Non-pigmented ciliary epithelial cell (primary cell): ENCODE measurements at places on chromosomes 3 and 15.

DNA sequence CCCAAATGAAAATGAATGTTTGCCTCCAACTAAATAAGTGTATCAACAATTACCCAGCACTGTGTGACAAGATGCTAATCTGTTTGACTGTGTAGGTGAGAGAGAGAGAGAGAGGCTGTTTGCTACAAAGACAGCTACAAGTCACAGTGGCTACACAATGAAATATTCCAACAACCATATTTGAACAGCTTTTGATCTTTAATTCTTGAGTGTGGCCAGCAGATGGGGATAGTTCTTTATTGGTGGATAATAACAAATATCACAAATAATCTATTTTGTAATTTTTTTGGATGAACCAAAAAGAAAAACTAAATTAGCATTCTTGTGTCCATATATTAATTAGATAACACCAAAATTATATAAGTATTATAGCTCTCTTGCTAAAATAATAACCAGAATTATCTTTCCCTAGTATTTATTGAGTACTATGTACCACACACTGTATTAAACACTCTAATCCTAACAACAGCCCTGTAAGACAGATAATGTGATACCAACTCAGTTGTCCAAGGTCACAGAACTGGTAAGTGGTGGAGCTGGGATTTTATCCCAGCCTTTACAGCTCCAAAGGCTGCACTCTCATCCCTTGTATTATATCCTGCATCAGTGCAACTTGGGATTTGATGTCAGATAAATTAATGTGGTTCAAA is 61.9 kb upstream of the C3orf80 start:
- no peak for DNase-seq

- DNase-seq: no peak
These were observed 9.5 kb downstream of the RUVBL1 start for GRCh38 chr3:128113817-128114794.

DNA sequence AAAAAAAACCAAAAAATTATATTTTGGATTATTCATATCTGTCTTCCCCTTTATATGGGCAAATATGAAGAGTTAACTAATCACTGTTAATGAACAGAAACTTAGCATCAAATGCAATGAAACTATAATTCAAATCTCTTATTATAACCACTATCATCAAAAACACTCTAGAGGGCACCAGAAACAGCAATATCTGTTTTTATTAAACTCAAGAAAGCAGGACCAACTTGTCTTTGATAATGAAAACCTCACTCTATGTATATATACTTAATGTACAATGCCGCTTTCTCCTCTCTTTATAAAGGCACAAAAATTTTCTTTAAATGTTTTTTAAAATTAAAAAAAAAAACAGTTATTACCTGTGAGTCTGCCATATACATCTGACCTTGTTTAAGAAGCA is 92.7 kb downstream of the UACA start:
- DNase-seq: no peak

- DNase-seq: no peak
These were observed 91.0 kb upstream of the RPL32 start for GRCh38 chr3:12932347-12932746.

GRCh38 chr3:181713280-181713647 is 1.5 kb downstream of the SOX2 start:
- no peak for DNase-seq

DNA sequence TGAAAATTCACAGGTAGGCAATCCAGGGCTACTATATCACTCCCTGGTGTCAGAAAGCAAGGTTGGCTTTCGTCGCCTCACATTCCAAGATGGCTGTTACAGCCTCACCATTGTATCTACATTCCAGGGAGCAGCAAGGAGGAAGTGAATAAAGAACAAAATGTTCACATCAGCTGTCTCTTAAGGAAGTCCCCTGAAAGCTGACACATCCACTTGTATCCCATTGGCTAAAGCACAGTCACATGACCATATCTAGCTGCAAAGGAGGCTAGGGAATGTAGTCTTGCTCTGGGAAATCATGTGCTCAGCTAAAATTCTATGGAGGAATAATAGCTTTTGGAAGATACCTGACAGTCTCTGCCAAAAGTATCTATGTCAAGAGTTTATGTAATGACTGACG is 12.8 kb upstream of the GATA2 start:
- DNase-seq: no peak

- no peak for DNase-seq
These were observed 9.0 kb downstream of the SPATA12 start for GRCh38 chr3:57069503-57069902.

DNA sequence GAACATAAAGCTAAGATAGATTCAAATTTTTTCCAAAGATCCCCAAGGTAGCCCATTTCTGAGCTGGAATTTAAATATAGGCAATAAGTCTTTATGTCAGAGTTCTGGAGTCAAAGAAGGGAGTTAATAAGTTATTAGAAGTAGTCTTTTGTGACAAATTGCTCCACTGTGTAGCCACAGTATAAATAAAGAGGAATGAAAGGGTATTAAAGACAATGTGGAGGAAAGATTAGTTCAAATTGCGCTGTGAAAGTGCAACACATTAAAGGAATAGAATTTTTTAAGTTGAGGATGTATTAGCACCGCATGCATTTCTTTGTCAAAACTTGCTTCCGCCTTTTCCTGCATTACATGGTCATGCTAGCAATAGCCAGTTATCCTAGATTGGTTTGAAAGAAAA is 666.6 kb upstream of the CCDC54 start:
- no peak for DNase-seq

DNA sequence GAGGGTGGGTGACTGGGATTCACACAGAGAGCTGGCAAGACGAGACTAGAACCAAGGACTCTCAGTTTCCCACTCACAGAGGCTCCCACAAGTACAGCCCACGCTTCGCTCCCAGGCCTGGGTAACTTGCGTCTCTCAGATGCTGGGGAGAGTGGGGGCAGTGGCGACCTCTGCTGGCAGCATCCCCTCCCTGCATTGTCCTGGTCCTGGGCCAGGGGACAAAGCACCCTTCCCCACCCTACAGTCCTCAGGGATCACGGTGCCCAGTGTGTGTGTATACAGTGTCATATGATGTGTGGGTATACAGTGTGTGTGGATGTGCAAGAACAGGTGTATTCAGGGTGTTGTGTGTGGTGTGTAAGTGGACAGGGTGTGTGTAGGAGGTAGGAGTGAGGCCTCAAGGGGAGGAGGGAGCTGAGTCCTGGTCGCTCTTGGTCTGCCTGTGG is 12.8 kb downstream of the VILL start:
- DNase-seq: no peak

DNA sequence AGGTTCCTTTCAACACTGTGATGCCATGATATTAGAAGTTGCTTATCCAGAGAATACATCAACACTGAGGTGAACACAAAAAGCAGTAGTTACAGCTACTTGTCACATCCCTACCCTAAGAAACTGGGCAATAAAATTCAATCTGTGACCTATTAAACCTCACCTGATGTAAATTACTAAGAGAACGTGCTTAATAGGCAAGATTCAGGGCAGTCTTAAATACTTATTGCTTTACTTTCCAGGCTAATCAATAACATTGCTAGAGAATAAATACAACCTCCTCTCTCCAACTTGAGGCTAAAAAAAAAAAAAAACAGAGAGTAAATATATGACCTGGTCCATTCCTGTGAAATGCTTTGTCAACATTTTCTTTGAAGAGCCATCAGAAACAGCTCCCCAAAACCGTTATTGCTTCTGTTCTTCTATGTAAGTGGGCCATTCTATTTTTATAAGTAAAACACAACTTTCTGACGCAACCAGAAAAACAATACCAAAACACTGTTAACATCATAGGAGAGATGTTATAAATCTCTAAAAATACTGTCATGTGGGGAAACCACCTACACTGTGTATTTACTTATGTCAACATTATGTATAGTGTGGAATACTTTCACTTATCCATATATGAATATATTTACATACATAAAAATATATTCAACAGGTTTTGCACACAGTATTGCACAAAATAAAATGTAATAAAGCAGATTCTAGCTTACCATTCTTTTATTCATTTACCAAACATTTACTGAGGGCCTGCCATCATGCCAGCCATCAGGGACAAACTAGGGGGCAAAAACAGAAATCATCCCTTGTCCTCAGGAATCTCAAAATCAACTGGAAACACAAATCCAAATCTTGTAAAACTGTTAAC is 2.7 kb downstream of the NKIRAS1 start:
- DNase-seq: no peak

DNA sequence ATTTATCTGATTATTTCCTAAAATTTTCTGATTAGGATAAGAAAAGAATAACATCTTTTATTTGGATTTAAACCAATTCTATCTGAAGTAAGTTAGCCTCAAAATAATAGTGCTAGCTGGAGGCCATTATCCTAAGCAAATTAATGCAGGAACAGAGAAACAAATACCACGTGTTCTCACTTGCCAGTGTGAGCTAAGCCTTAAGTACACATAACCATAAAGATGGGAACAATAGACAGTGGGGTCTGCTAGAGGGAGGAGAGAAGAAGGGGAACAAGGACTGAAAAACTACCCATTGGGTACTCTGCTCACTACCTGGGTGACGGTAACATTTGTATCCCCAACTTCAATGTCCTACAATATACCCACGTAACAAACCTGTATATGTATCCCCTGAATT is 31.3 kb upstream of the LYSMD4 start:
- DNase-seq: no peak

DNA sequence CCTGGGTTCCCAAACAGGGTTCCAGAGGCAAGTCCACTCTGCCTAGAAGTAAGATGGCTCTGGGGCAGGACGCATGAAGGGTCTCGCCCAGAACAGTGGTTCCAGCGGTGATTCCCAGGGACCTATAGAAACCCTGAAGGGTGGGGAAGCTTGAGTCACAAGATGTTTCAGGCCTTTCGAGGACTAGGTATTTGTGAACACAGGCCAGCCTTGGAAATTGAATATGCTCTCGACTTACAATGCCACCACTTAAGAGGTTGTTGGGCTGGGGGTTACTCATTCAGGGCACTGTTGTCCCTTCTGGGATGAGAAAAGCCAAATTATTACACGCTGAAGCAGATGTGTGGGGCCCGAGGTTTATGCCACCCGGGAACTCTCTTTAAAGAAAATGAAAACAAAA is 152.0 kb downstream of the TJP1 start:
- DNase-seq: no peak

GRCh38 chr15:79206940-79207339 is 75.6 kb upstream of the ANKRD34C start:
- no peak for DNase-seq

DNA sequence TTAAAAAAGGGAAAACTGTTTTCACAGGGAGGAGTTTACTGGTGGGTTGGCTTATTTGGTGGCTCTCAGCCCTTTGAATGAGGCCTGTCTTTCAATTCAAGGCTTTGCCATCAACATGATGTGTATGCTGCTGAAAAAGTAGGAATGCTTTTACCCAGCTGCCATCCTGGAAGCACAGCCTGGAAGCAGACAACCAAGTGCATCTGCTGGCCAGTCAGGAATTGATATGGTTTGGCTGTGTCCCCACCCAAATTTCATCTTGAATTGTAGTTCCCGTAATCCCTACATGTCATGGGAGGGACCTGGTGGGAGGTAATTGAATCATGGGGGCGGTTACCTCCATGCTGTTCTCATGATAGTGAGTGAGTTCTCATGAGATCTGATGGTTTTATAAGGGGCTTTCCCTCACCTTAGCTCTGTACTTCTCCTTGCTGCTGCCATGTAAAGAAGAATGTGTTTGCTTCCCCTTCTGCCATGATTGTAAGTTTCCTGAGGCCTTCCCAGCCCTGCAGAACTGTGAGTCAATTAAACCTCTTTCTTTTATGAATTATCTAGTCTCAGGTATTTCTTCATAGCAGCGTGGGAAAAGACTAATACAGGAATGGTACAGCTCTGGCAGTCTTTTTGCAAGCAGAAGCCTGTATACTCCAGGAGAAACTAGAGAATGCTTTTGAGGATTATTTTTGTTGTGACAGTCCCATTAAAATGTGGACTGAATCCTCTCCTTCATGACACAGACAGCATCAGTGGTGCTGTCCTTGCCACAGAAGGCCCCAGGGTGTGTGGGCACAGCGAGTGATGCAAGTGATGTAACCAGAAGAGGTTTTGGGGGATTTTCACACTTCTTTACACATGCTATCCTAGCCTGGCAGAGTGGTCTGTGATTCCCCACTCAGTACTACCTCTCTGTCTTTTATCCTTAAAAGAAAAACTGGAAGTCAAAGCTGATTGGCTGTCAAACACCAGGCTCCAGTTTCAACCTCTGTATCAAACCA is 20.0 kb downstream of the PLCL2 start:
- DNase-seq: no peak

- DNase-seq: no peak
These were observed 409.8 kb downstream of the ROBO2 start for GRCh38 chr3:77449459-77450350.

- no peak for DNase-seq
These were observed 456.3 kb downstream of the GABRG3 start for GRCh38 chr15:27427276-27427675.

DNA sequence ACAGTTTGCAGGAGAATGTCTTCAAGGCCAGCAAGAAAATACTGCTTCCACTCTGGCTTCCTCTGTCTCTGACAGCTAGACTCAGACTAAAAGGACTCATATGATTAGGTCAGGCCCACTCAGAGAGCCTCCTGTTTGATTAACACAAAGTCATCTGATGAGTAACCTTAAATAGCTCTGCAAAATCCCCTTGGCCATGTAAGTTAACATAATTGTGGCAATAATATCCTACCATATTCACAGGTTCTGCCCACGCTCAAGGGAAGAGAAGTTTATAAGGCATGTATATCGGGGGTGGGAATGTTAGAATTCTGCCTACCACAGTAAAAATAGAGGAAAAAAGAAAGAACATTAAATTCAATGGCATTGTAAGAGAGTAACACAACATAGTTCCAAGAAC is 20.6 kb upstream of the HHATL start:
- no peak for DNase-seq

DNA sequence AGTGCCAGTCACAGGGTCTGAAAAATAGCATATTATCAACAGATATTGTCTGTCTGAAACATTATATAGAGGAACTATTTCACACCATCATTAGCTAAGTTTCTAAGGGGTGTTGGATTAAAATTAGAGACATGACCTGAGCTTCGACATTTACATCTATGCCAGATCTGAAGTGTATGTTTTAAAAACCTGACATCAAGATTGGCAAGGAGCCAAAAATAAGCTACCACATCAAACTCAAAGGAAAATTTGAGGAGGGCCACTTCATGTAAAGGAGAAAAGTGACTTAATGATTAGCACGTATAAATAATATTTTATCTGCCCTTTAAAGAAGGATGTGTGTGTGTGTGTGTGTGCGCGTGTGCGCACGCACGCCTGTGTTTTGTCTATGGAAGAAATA is 752.0 kb upstream of the GRM7 start:
- no peak for DNase-seq

DNA sequence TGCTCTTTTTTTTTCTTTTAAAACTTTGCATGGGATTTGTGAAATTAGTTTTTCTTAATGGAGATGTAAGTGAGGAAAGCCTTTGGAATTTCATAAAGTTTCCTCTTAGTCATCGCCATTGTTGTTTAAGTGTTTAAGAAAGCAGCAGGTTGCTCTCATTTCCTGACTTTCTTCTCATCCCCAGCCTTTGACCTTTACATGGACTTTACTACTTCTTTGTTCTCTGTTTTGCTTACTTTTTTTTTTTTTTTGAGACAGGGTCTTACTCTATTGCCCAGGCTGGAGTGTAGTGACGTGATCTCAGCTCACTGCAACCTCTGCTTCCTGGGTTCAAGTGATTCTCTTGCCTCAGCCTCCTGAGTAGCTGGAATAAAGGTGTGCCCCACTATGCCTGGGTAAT is 38.6 kb downstream of the FBXL2 start:
- DNase-seq: no peak

- no peak for DNase-seq
These were observed 96.1 kb upstream of the TSEN2 start for GRCh38 chr3:12388185-12388584.
